Mesothelial cell of epicardium (in vitro differentiated cells): ENCODE measurements at places on chromosomes 13 and 19. TPM values are rescaled to one million over a fixed set of nuclear protein-coding genes. Genes with fewer than 3 reads are reported as not detected.
A peak's percentile ranks its signal among the peaks of the same experiment; 100 is the strongest.

CCDC194 gene
- 8.7 to 11.9 TPM (median 10.9 TPM) in 3 replicates for total RNA-seq

SLC25A41 gene
- 1.2 to 1.8 TPM (median 1.6 TPM) in 3 replicates for total RNA-seq

CEACAM5 gene
- total RNA-seq, result not detected in 3 replicates

PGLYRP1 gene
- total RNA-seq, result not detected in 3 replicates

PDX1 gene
- not detected in 3 replicates for total RNA-seq

GPR12 gene
- not detected in 3 replicates for total RNA-seq

BORCS8 gene
- total RNA-seq, result 26.4 to 28.4 TPM (median 26.7 TPM) in 3 replicates

HRC gene
- total RNA-seq, result 13.6 to 17.6 TPM (median 14.7 TPM) in 3 replicates

CPB2 gene
- not detected in 3 replicates for total RNA-seq

PEAK3 gene
- 0.11 TPM in 1 of 3 replicates, not detected in the others for total RNA-seq

B3GNT8 gene
- 4.5 to 5.1 TPM (median 4.9 TPM) in 3 replicates for total RNA-seq

RNF113B gene
- total RNA-seq, result not detected in 3 replicates

DNA sequence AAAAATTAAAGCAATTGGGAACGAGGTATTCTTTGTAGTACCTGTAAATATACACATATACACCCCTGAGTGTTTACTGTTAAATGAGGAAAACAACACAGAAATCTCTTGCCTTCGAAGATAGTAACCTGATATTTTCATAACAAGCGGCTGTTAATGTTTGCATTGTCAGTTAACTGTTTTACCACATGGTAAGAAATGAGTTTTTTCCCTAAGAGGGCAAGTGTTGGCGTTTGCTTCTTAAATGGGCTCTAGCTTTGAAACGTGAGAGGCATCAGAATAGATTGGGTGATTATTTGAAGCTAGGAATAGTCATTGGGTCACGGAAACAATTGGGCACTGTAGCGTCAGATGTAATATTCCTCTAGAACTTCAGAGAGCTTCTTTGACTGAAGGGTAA lies 22.0 kb upstream of the UPF3A start:
- H3K4me1 ChIP-seq, result no peaks in the 10 kb centered on the region
- DNase-seq, result no peak
- no peak overlapping the region for H3K27ac ChIP-seq
- no peaks in the 10 kb centered on the region for H3K27me3 ChIP-seq
- H3K36me3 ChIP-seq, result peaks cover 56% of the 10 kb centered on the region

DNA sequence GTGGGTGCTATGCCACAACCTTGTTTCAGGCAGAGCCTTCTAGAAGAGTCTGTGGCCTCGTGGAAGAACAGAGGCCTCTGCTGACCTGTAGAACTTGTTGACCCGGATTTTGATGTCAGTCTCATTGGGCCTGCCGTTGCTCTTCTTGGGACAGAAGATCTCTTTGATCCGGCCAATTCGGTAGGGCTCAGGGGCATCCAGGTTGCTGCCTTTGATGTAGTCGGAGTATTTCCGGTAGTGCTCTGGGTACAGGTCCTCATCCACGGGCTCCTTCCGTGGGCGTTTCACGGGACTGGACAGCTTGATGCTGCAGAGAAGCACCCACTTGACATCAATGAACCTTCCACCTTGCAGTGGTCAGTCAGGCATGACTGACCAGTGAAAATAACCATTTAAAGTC lies 24.0 kb upstream of the EIF3G start:
- peaks cover 29% of the 10 kb centered on the region for H3K36me3 ChIP-seq
- H3K27me3 ChIP-seq, result no peaks in the 10 kb centered on the region
- DNase-seq, result no peak
- H3K4me1 ChIP-seq, result no peaks in the 10 kb centered on the region
- no peak overlapping the region for H3K4me3 ChIP-seq

- H3K4me3 ChIP-seq, result no peak overlapping the region
- DNase-seq, result no peak
- no peaks in the 10 kb centered on the region for H3K4me1 ChIP-seq
- peaks cover 20% of the 10 kb centered on the region for H3K27me3 ChIP-seq
- H3K27ac ChIP-seq, result no peak overlapping the region
- H3K36me3 ChIP-seq, result no peaks in the 10 kb centered on the region
Measured at GRCh38 chr19:29326351-29326750, 113.4 kb upstream of the UQCRFS1 start.

- no peak overlapping the region for H3K27ac ChIP-seq
- no peak for DNase-seq
- H3K36me3 ChIP-seq, result no peaks in the 10 kb centered on the region
- H3K4me1 ChIP-seq, result peaks cover 16% of the 10 kb centered on the region
Measured at GRCh38 chr13:99652901-99653300, 151.6 kb downstream of the TM9SF2 start.

- H3K27me3 ChIP-seq, result no peaks in the 10 kb centered on the region
- H3K4me3 ChIP-seq, result peak overlapping the region; percentile 74
- peaks cover 11% of the 10 kb centered on the region for H3K4me1 ChIP-seq
- DNase-seq, result no peak
- no peaks in the 10 kb centered on the region for H3K36me3 ChIP-seq
Measured at GRCh38 chr19:2461751-2462634, 5.2 kb upstream of the LMNB2 start.

DNA sequence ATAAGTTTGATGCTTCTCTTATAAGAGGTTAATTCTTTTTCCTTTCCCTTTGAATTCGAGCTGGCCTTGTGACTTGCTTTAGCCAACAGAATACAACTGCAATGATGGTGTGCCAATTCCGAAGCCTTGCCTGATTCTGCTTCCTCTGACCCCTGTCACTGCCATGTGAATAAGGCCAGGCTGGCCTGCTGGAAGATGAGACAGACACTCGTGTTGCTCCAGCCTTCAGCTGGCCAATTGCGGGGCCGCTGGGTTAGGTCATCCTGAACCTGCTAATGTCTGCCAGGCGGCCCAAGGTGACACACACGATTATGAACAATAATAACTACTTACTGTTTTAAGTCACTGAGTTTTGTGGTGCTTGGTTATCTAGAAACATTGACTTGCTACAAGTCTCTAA lies 352.0 kb downstream of the MYO16 start:
- H3K4me3 ChIP-seq, result no peak overlapping the region
- no peak overlapping the region for H3K27ac ChIP-seq
- no peaks in the 10 kb centered on the region for H3K4me1 ChIP-seq
- no peaks in the 10 kb centered on the region for H3K36me3 ChIP-seq
- H3K27me3 ChIP-seq, result peaks cover 4% of the 10 kb centered on the region
- no peak for DNase-seq

DNA sequence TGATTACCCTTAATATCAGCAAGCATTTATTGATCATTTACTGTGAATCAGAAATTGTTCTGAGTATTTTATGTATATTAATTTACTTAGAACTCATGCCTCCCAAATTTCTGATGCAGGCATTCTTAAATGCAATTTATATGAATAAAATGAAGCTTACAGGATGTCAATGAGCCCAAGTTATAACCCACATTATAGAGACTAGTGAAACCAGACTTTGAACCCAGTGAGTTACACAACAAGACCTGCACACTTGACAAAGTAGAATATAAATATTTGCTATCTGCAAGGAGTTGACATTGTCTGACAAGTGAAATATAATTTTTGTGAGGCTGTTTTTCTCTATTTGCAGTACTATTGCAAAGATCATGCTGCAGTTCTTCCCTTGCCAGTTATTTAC lies 656.0 kb downstream of the GPC5 start:
- peaks cover 12% of the 10 kb centered on the region for H3K4me1 ChIP-seq
- DNase-seq, result no peak
- no peak overlapping the region for H3K27ac ChIP-seq

- peaks cover 32% of the 10 kb centered on the region for H3K27me3 ChIP-seq
- peaks cover 11% of the 10 kb centered on the region for H3K36me3 ChIP-seq
- peak overlapping the region; percentile 61 for H3K27ac ChIP-seq
- DNase-seq, result no peak
Measured at GRCh38 chr19:31346184-31347059, 2.8 kb downstream of the TSHZ3 start.

GRCh38 chr19:57334191-57334590 lies 13.9 kb downstream of the ZNF543 start:
- no peak for DNase-seq
- peak overlapping the region; percentile 96 for H3K27ac ChIP-seq
- H3K27me3 ChIP-seq, result no peaks in the 10 kb centered on the region

GRCh38 chr13:48500652-48501197 lies 32.2 kb downstream of the RCBTB2 start:
- DNase-seq, result no peak
- H3K4me3 ChIP-seq, result no peak overlapping the region
- H3K36me3 ChIP-seq, result peaks cover 17% of the 10 kb centered on the region
- H3K27ac ChIP-seq, result no peak overlapping the region
- H3K27me3 ChIP-seq, result no peaks in the 10 kb centered on the region

GRCh38 chr13:29718694-29719093 lies 123.2 kb upstream of the SLC7A1 start:
- H3K27me3 ChIP-seq, result peaks cover 2% of the 10 kb centered on the region
- no peak overlapping the region for H3K27ac ChIP-seq
- no peak for DNase-seq
- H3K4me3 ChIP-seq, result no peak overlapping the region
- no peaks in the 10 kb centered on the region for H3K36me3 ChIP-seq
- H3K4me1 ChIP-seq, result no peaks in the 10 kb centered on the region

- peak; percentile 29 for DNase-seq
- peak overlapping the region; percentile 70 for H3K27ac ChIP-seq
- peaks cover 29% of the 10 kb centered on the region for H3K4me1 ChIP-seq
- H3K36me3 ChIP-seq, result no peaks in the 10 kb centered on the region
- peaks cover 7% of the 10 kb centered on the region for H3K27me3 ChIP-seq
Measured at GRCh38 chr13:80132741-80133601, 208.0 kb downstream of the SPRY2 start.

- H3K36me3 ChIP-seq, result no peaks in the 10 kb centered on the region
- peaks cover 36% of the 10 kb centered on the region for H3K4me1 ChIP-seq
- H3K27ac ChIP-seq, result peak overlapping the region; percentile 99
Measured at GRCh38 chr19:45455707-45456499, 11.9 kb upstream of the FOSB start.

- no peaks in the 10 kb centered on the region for H3K36me3 ChIP-seq
- H3K4me3 ChIP-seq, result no peak overlapping the region
- H3K27ac ChIP-seq, result no peak overlapping the region
Measured at GRCh38 chr13:102295316-102296048, 106.4 kb downstream of the FGF14 start.

- no peak for DNase-seq
- no peak overlapping the region for H3K27ac ChIP-seq
- no peak overlapping the region for H3K4me3 ChIP-seq
- peaks cover 19% of the 10 kb centered on the region for H3K27me3 ChIP-seq
- H3K36me3 ChIP-seq, result no peaks in the 10 kb centered on the region
Measured at GRCh38 chr13:45446181-45446580, 18.6 kb upstream of the COG3 start.
